ENCODE measurements at places on chromosomes 7 and 10.

DNA sequence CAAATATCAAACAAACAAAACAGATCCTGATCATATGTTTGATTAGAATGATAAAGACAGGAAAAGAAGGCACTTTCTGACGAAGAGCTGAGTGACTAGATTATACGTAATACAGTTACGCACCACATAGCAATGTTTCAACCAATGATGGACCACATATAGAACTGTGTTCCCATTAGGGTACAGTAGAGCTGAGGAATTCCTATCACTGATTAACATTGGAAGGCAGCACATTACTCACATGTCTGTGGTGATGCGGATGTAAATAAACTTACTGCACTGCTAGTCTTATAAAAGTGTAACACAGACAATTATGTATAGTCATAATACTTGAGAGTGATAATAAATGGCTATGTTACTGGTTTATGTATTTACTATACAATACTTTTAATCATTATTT is 98.3 kb downstream of the PTN start:
- DNase-seq, result no peak

DNA sequence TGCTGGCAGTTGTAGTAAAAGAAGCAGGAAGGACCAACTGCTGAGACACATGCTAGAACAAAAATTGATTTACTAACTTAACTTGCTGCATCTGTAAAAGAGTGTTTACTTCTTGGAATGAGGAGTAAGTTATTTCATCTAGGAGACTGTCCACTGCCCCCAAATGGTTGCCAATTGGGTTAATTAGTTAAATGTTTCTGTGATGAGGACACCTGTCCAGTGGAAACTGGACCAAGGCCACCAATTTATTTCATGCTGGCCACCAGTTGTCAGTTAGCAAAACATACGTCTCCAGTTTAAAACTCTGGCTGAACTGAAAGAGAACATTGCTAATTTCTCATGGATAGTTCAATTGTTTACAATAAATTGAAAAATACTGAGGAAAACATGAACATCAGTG is 191.7 kb downstream of the PPP1R9A start:
- no peak for DNase-seq

DNA sequence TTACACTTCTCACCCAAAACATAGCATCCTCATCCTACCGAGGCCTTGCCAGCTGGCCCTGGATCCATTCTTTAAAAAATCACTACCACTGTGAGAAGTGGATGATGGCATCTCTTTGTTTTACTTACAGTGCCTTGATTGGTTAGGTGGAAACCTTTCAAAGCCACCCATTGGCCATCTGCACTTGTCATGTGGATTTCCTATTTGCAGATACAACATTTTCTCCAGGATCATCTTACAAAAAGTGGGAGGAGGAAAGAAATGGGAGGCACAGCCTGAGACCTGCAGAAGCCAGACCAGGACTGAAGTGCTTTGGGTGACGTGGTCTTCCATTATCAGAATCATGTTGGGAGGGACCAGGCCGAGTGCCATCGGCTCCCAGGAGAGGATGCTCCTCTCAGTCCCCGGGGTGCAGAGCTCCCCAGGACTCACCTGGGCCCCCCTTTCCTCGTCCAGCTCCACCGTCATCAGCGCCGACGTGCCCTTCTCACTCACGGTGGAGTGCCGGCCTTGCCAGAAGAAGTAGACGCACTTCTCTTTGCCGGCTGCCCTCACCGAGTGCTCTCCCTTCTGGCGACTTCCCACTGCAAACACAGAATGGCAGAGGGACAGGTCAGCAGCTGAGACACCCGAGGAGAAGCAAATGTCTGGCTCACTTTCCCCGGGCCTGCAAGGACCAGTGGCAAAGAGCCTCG is 161.2 kb downstream of the SVIL start:
- no peak for DNase-seq

GRCh38 chr10:61616611-61617010 is 46.1 kb upstream of the CABCOCO1 start:
- DNase-seq, result no peak

- no peak for DNase-seq
These were observed 33.1 kb downstream of the DENND2A start for GRCh38 chr7:140607441-140607989.

GRCh38 chr7:105849122-105849855 is 27.1 kb downstream of the ATXN7L1 start:
- no peak for DNase-seq

DNA sequence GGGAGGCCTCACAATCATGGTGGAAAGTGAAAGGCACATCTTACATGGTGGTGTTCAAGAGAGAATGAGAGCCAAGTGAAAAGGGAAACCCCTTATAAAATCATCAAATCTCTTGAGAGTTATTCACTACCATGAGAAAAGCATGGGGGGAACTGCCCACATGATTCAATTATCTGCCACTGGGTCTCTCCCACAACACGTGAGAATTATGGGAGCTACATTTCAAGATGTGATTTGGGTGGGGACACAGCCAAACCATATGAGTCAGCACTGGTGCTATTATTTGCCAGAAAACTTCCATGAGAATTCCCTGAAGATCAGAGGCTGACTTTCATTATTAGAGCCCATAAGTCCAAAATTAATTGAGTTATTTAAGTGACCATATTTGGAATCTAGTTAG is 1001.2 kb upstream of the POT1 start:
- DNase-seq, result no peak

DNA sequence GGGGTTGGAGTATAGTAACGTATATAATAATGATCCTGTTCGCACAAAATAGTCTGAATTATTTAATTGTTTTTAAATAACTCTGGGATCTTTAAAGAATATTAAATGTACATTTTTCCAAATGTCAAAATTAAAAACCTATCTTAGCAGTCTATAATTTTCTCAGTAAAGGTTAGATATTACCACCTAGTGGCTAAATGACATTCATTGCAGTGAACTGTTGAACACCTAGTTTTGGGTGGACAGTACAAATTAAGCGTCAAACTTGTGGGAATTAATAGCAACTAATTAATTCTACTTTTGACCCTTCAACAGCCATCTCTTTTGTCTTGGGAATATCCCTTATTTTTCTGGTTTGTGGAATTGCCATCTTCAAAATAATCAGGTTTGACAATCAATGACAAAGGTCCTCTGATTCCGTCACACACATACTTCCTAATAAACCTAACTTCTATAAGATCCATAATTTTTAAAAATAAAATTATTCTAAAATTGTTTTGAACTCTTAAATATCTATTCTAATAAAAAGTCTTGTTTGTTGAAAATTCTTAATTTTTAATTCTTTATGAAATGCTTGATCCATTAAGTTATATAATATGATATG is 165.7 kb downstream of the SEMA3D start:
- no peak for DNase-seq

DNA sequence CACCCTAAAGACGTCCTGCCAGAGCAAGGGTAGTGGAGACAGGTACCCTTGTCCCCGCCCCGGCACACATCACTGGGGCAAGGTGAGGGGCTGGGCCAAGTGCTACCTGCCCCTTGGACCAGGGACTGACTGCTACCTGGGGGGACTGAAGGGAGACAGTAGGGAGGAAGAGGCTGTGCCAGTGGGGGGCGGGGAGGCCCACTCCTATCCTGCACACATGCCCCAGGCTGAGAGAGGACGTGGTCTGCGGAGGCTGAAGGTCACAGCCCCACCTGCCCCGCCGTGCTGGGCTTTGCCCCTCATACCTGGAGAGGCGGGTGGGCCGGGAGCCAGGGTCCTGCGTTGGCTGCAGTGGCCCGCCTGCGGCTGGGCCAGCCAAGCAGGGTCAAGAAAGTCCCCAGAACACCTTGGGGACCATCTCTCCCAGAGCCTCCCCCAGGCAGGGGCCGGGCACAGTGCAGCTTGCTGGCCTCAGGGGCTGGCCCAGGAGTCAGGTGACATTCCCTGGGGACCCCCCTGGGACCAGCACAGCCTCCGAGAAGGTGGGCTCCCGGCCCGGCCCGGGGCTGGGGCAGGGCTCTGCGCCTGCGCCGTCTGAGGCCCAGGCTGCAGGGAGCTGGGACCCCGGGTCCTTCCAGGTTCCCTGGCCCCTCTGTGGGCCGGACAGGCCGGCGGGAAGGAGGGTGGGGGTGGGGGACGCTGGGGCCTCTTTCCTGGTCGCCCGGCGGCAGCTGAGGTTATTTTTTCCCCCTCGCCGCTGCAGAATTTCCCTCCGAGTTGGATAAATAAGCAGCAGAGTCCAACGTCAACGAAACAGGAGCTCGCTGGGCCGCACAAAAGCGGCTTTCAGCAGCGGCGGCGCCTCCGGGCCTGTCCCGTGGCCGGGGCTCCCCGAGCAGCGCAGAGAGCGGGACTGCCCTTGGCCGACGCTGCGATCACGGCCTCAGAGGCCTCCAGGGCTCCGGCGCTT is 9.8 kb upstream of the FZD9 start:
- no peak for DNase-seq

DNA sequence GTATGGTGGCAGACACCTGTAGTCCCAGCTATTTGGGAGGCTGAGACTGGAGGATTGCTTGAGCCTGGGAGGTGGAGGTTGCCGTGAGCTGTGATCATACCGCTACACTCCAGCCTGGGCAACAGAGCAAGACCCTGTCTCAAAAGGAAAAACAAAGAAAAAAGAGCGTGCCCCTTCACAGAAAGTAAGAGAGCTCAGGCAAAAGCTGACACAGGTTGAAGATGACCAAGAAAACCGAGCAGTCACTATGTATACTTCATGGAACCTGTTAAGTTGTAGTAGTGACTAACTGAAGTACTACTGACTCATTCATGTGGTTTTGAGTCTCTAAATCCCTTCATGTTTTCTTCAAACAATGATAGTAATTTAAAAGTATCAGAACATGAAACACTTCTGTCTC is 1.2 kb upstream of the PRRT4 start:
- no peak for DNase-seq

GRCh38 chr7:80699045-80699638 is 60.7 kb downstream of the CD36 start:
- DNase-seq, result no peak

DNA sequence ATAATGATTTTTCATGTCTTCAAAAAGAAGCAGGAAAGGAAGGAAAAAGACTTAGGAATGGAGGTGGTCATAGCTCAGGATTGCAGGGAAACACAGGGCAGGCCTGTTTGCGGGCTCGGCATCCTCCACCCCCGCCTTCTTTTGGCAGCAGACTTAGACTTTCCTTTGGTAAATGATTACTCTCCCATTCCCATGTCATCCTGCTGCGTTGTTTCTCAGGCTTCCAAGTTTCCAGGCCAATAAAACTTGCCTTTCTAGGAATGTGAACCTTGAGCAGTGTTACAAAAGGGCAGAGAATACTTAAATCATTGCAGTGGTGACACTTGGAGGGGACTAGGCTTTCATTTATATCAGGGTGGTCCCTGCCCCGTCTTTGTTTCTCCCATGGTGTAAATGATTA is 34.0 kb upstream of the DGKB start:
- peak; percentile 39 for DNase-seq

GRCh38 chr10:12649012-12649584 is 299.8 kb downstream of the CAMK1D start:
- DNase-seq, result no peak

DNA sequence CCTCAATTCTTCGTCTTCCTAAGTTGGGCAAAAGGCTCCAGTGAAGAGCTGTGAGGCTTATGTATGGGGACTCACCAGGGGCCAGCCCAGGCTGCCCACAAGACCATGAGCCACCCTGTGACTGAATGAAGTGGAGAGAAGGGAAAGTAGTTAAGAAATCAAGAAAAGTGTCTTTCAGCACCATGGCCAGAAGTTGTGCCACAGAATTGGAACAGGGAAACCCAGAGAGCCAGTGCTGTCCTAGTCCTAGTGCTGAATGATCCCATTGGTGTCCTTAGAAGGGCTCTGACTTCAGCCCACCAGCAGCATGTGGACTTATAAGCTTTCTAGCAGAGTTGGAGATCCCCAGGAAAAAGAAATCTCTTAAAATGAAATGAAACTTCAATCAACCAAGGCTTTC is 37.0 kb upstream of the CCSER2 start:
- no peak for DNase-seq

DNA sequence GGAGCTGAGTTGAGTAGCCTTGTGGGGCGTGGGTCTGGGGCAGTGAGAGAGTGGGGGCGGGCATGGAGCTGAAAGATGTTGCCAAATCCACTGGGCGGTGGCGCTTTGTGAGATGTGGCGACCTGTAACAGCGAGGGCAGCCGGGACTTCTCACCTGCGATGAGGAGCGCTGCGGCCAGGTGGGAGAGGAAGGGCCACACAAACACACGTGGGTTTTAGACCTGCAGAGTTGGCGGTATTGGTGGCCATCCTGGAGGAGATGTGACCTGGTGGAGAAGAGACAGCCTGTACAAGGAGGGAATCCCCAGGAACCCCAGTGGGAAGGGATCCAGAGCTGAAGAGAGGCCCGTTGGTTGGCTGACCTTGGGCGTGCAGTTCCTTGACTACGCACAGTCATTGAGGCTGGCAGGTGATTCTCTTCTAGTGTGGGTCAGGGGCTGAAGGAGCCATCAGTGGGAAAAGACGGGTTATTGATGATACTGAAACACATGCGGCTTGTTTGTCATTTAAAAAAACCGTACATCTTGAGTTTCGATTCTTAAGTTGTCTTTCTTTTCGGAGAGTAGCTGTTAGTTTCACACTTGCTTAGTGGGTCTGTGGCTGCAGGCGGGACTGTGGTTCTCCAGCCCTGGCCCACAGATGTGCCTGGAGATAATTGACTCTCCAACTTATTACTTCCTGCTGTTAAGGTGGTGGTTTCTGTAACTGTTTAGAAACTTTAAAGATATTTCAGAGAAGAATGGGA is 2.4 kb downstream of the CHST12 start:
- no peak for DNase-seq

- DNase-seq, result no peak
These were observed 17.9 kb downstream of the EBF3 start for GRCh38 chr10:129945941-129946760.

- no peak for DNase-seq
These were observed 11.1 kb upstream of the LRRC27 start for GRCh38 chr10:132320654-132321469.

DNA sequence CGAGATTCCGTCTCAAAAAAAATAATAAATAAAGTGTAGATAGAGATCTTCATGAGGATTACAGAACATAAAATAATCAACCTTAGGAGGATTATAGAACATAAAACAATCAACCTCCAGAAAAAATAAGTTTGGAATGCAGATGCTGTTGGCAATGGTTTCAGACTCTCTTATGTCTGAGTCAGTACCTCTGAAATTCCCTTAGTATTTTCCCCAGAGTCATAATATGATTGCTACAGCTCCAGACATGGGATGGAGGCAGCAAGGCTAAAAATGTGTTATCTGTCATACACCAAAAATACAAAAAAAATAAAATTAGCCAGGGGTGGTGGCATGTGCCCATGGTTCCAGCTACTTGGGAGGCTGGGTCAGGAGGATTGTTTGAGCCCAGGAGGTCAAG is 22.2 kb downstream of the CADPS2 start:
- DNase-seq, result no peak

- peak; percentile 73 for DNase-seq
These were observed 123.6 kb downstream of the RNF32 start for GRCh38 chr7:156764016-156764669.

GRCh38 chr7:541661-542060 is 22.0 kb upstream of the PDGFA start:
- DNase-seq, result no peak
